ENCODE measurements at places on chromosomes 1 and 21. TPM values are rescaled to one million over a fixed set of nuclear protein-coding genes. Genes with fewer than 3 reads are reported as not detected.

CELA3A gene
- not detected for total RNA-seq

NFIA gene
- total RNA-seq, result 15.4 TPM

S100A6 gene
- total RNA-seq, result 2,657 TPM

OR2L13 gene
- not detected for total RNA-seq

LRRC38 gene
- not detected for total RNA-seq

LAPTM5 gene
- total RNA-seq, result 1.1 TPM

GPR25 gene
- not detected for total RNA-seq

RNU1-4 gene
- total RNA-seq, result under 0.01 TPM

SRM gene
- total RNA-seq, result 78.6 TPM

FLG2 gene
- total RNA-seq, result 0.05 TPM

STIL gene
- total RNA-seq, result 5.4 TPM

AMY2A gene
- not detected for total RNA-seq

CLDN8 gene
- 0.88 TPM for total RNA-seq

SH2D1B gene
- not detected for total RNA-seq

PCP4L1 gene
- 1.3 TPM for total RNA-seq

PTGFR gene
- 0.05 TPM for total RNA-seq

SMIM1 gene
- 0.79 TPM for total RNA-seq

HCRTR1 gene
- total RNA-seq, result not detected

OR2T2 gene
- total RNA-seq, result not detected

C21orf58 gene
- total RNA-seq, result 3.7 TPM

COA6 gene
- total RNA-seq, result 37.9 TPM

OPRD1 gene
- total RNA-seq, result not detected

FAAH gene
- 20.8 TPM for total RNA-seq

KCNK1 gene
- total RNA-seq, result 13.4 TPM

Measured in airway epithelial cell (primary cell).